ENCODE measurements at places on chromosomes 4 and X.
A peak's percentile ranks its signal among the peaks of the same experiment; 100 is the strongest.

GRCh38 chr4:88802138-88802537 is 104.5 kb upstream of the NAP1L5 start:
- no peak for DNase-seq

DNA sequence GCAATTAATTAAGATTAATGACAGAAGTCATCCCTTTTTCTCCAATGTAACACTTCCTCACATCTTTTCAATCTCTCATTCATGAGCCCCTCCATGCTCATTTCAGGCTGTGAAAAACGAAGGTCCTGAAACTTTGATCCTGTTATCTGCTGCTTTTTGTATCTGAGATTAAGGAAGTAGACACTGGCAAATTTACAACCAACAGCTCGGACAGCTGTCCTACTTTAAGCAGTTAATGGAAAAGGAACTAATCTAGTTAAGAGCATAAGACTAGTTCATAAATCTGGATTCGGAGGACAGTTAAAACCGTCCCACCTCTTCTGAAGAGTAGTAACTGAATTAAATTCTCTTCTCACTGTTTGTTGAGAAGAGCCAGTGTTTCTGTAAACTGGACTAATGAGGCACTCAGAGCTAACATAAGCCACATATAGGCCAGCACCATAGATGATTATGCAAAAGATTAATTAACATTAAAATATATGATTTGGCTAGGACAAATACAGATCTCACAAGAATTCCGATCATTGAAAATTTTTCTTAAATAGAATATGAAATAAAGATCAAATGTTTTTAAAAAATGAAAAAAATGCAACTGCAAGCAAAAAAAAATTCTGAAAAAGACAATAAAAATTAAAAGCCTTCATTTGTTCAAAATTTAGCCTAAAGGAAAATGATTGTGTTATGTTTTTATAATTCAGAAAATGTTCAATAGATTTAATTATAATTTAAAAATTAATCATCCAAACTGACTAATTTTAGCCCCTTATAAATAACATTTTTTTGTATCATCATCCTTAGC is 114.4 kb downstream of the ANTXR2 start:
- DNase-seq = no peak

DNA sequence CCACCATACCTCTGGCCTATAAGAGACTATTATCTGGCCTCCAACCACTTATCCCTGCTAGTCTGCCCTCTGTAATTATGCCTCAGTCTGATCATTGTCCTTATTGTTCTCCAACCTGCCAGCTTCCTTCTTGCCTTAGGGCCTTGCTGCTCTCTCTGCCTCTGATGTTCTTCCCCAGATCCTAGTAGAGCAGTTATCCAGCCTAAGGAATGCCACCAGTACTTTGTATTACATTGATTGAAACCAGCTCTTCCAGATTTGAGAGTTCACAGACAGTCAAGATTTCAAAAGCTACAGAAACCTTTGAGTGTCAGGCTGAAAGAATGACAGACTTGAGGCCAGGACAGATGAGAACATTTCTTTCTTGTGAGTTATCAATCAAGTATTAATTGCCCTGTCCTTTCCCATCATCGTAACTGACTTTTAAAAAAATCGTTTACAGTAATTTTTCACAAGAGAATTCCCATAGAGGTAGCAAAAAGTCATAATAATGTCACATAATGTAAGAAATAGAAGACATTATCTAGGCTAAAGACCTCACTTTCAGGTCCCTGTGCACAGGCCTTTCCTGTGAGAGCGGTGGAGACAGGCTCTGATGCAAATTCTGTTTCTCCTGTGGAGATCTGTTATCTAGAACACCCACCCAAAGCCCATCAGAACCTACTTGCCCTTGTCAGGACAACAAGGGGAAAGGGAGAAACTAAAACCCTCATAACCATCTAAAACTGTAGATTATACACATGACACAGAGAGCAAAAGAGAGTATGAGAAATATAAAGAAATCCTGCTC is 64.1 kb upstream of the GUCY1A1 start:
- DNase-seq = no peak

- DNase-seq = no peak
Measured at GRCh38 chr4:153074936-153075630, 129.2 kb upstream of the TRIM2 start.

GRCh38 chrX:57313583-57314215 is 27.2 kb downstream of the FAAH2 start:
- DNase-seq = peak; percentile 10

DNA sequence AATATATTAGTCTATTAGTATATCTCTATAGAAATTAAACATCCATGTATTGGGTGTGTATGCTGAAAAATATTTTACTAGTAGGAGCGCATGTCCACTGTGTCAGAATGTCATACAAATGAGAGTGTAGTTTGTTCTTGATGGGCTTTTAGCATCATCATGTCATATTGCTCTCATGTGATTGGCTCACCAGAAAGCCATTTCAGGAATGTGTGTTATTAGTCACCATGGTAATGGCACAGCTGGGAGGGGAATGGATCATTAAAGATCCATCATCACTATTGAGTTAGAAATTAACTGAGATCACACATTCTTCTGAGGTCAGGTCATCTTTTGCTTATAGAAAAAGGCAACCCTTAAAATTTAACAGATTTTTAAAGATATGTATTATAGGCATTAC is 77.3 kb downstream of the PHEX start:
- no peak for DNase-seq

GRCh38 chr4:66246643-66247042 is 576.4 kb upstream of the EPHA5 start:
- DNase-seq = no peak

- no peak for DNase-seq
Measured at GRCh38 chrX:108993909-108994308, 257.5 kb upstream of the IRS4 start.
